Glomerular endothelial cell (primary cell): ENCODE measurements at places on chromosomes 12 and 14. TPM values are rescaled to one million over a fixed set of nuclear protein-coding genes. Genes with fewer than 3 reads are reported as not detected.

SIX1 gene
- 7.5 and 8.9 TPM in 2 replicates for total RNA-seq

ATL1 gene
- 2.9 and 6.3 TPM in 2 replicates for total RNA-seq

OTX2 gene
- not detected in 2 replicates for total RNA-seq

ABCD4 gene
- 51.2 and 70.4 TPM in 2 replicates for total RNA-seq

KRT6C gene
- not detected in 2 replicates for total RNA-seq

ALG10 gene
- total RNA-seq: 5.7 and 9.9 TPM in 2 replicates

KRT3 gene
- 0.18 TPM in 1 of 2 replicates, not detected in the other for total RNA-seq

ANO2 gene
- 13.0 and 32.4 TPM in 2 replicates for total RNA-seq

TSHR gene
- total RNA-seq: not detected in 2 replicates

MYF6 gene
- total RNA-seq: not detected in 2 replicates

CYP27B1 gene
- 0.15 and 1.1 TPM in 2 replicates for total RNA-seq

HOXC12 gene
- total RNA-seq: not detected in 2 replicates

RNASE7 gene
- total RNA-seq: not detected in 2 replicates

ABCC9 gene
- 0.92 and 1.1 TPM in 2 replicates for total RNA-seq

C12orf54 gene
- not detected in 2 replicates for total RNA-seq

IFNG-AS1 gene
- total RNA-seq: not detected in 2 replicates

COX14 gene
- total RNA-seq: 46.4 and 73.2 TPM in 2 replicates

DEPDC4 gene
- total RNA-seq: 0.15 and 0.41 TPM in 2 replicates
